ENCODE measurements at places on chromosomes 1 and 21.

DNA sequence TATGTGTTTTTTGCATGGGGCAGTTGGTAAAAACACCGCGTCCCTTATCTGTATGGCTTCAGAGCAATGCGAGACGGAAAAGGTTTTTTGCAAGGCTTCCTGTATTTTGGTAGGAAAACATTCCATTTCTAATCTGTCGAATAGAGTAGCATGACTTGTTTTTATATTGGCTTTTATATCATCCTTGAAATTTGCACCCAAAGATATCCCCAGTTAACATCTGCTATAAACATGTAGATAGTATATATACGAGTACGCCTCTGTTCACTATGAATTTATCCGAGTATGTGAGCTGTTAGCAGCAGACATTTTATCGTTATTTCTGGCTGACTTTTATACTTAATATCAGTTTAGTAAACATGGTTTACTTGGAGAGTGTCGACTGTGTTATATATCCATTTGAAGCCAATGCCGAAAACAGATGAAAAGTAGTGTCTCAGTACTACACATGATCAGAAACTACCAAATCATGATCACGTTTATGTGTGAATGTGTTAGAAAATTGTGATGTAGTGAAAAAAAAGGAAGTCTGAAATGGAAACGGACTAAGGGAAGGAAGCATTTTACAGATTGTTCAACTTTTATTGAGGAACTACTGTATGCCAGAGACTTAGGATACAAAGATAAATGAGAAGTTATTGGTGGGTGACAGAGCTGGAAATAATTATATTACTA is 1.0 kb downstream of the LEPR start:
- DNase-seq = no peak

DNA sequence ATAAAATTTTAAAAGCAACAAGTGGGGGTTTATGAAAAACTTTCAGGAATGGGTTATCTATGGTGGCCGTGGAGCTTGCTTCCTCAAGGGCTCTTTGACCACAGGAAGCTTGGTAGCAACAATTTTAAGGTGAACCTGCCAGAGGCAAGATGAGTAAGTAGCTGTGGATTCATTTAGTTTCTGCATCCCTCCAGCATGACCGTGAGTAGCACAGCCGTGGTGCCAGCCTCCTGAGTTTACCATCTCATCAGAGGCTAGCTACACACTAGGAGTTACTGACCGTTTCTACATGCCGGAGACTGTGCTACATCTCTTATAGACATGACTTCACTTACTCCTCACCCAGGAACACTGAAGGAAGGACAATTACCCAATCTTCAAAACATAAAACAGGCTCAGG is 30.1 kb upstream of the PLEKHG5 start:
- DNase-seq = no peak

DNA sequence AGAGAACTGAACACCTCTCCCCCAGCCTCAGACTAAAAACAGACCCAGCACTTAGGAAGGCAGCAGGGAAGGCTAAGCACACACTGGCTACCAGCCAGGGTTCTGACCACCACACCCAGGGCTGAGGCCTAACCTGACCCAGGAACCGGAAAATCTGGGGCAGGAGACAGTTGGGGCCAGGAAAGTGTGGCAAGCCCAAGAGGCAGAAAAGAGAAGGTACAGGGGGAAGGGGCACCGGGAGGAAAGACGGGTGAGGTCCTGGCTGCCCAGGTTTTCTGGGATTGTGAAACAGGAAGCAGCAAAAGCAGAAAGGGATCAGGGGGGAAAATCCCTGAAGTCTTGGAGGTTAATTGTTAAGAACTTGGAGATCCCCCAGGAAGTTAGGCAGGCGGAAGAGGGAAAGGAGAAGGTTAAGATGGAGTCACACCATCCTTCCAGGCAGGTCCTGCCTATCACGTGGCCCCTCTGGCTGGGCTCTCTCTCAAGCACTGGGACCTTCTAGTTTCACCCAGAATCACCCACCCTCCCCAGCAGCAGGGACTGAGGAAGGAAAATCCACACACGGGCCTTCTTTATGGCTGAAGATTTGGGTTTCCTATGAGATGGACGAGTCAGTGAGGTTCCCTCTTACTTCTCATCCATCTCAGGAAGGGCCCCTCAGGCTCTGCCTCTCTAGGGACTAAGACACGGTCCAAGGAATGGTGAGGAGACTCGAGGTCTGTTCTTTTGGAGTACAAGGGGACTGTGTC is 2.6 kb downstream of the HDGF start:
- DNase-seq = no peak

GRCh38 chr1:39727932-39728317 is 10.8 kb upstream of the PPIE start:
- no peak for DNase-seq

DNA sequence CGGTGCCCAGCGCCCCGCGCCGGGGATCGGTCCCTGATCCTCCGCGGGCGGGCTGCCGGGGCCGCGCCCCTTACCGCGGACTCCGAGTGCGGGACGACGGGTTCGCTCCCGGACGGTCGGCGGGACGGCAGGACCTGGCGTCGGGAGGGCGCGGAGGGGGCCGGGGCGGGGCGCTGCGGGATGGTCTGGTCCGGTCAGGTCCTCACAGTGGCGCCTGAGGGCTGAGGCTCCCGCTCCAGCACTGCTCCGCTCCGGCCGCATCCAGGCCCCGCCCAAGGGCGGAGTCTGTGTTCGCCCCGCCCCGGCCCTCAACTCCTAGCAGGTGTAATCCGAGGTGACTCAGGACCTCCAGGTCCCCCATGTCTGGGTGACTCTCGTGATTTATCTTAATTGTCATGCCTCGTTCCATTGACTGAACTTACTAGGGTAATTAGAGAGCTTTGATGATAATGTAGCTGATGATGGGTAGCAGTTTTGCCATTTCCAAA is at the start of gene RAB3B:
TSS of gene RAB3B (minus strand) at position 223 of the 488 bp plus-strand sequence. CDS start 13,583 bp downstream, outside the sequence.
- peak; percentile 56 for DNase-seq

Data from GOT3 (cell line).